ENCODE measurements at places on chromosomes 2 and 18. TPM values are rescaled to one million over a fixed set of nuclear protein-coding genes. Genes with fewer than 3 reads are reported as not detected.

DNA sequence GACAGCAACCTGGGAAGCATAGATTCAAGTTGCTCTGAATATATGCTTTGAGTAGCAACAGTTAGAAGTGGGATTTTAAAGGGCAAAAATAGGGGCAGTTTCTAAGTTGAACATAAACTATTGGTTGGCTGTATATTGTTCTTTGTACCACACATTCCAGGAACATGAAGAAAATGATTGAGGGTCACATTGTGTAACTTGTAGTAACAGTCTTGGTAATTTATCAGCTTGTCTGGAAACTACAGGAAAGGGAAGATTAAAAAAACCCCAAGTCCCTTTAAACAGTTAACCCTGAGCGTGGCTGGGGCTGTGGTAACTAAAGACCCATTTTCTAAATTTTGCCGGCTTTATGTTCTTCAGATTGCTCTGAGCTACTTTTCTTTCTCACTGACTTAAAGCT lies 7.4 kb downstream of the PLEKHB2 start:
- no peaks in the 10 kb centered on the region for H3K27me3 ChIP-seq
- peak; percentile 26 for DNase-seq
- peaks cover 10% of the 10 kb centered on the region for H3K36me3 ChIP-seq
- no peak overlapping the region for H3K27ac ChIP-seq
- no peak overlapping the region for H3K4me3 ChIP-seq

DNA sequence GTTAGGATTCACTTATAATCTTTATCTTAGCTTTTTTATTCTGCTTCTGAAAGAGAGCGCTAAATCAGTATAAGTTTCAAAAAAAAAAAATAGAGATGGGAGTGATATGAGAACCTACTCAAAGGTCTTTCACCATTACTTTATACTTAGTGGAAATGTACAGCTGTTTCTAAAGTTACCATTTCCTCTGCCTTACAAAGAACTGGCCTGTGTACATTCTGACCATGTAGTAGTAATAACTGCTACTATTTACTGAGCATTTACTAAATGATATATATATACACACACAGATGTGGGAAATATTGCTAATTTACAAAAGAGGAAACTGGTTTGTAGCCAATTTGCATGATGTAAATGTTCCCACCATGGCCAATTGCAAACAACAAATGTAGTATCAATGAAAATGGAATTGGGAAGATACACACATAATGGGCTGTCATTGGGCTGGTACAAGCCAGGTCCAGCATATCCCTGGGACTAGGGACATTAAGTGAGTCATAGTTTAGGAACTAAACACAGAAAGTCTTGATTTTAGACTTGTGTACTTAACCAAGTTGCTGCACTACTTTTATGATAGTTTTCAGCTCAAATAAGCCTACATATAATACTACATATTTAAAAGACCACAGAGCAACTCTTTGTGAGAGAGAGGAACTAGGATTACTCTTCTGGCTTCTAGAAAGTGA lies 67.1 kb downstream of the DYNC1I2 start:
- peaks cover 16% of the 10 kb centered on the region for H3K36me3 ChIP-seq
- no peak overlapping the region for H3K27ac ChIP-seq
- DNase-seq = no peak
- no peaks in the 10 kb centered on the region for H3K27me3 ChIP-seq
- H3K4me3 ChIP-seq = no peak overlapping the region
- H3K4me1 ChIP-seq = peaks cover 3% of the 10 kb centered on the region

DNA sequence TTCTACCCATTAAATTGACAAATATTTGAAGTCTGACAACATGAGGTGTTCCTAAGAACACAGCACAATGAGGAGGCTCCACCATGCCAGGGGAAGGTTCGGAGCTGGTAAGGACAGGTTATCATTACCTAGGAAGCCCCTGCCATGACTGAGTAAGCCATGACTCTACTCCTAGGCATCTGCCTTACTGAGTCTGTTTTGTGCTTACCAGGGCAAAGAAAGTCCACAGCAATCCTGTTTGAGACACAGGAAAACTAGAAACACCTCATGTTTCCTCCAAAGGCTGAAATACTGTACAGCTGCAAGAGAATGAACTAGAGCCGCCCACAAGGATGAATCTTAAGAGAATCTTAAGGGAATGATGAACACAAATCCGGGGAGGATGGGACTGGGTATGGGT lies 11.6 kb downstream of the TGFBRAP1 start:
- H3K4me1 ChIP-seq = peaks cover 12% of the 10 kb centered on the region
- no peaks in the 10 kb centered on the region for H3K36me3 ChIP-seq
- no peak overlapping the region for H3K27ac ChIP-seq
- DNase-seq = no peak
- no peak overlapping the region for H3K4me3 ChIP-seq

- peak overlapping the region; percentile 45 for H3K27ac ChIP-seq
- no peak overlapping the region for H3K4me3 ChIP-seq
- H3K4me1 ChIP-seq = peaks cover 9% of the 10 kb centered on the region
- no peaks in the 10 kb centered on the region for H3K36me3 ChIP-seq
- DNase-seq = no peak
These were observed 77.3 kb downstream of the LONRF2 start for GRCh38 chr2:100244881-100245605.

- peak overlapping the region; percentile 72 for H3K27ac ChIP-seq
These were observed 558 bp downstream of the DNAJC10 start for GRCh38 chr2:182716650-182716979.

- H3K27me3 ChIP-seq = no peaks in the 10 kb centered on the region
- DNase-seq = no peak
- no peak overlapping the region for H3K27ac ChIP-seq
These were observed 251.7 kb downstream of the LRRTM4 start for GRCh38 chr2:77270433-77270832.

DNA sequence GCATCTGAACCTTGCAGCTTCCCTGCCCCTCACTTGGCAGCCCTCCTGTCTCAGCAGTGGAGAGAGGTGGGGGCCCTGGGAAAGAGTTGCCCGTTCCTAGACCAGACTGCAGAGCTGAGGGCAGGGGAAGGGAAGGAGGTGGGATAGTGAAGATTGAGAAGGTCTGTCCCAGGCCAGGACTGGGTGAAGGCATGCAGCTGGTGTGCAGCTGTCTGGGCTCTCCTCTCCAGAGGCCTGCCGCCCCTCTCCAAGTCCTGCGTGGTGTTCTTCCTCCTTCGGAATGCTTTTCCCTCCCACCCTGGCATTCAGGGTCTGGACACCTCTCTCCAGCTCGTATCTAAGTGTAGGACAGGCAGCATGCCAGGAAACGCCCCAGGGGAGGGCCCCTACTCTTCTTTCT lies 323.5 kb downstream of the CELF4 start:
- peaks cover 19% of the 10 kb centered on the region for H3K27me3 ChIP-seq
- no peak overlapping the region for H3K4me3 ChIP-seq
- no peaks in the 10 kb centered on the region for H3K36me3 ChIP-seq

GRCh38 chr2:236161531-236161930 lies 6.7 kb downstream of the GBX2 start:
- no peak overlapping the region for H3K27ac ChIP-seq
- no peaks in the 10 kb centered on the region for H3K4me1 ChIP-seq
- H3K4me3 ChIP-seq = no peak overlapping the region
- peaks cover 47% of the 10 kb centered on the region for H3K27me3 ChIP-seq

- DNase-seq = no peak
- peak overlapping the region; percentile 88 for H3K4me3 ChIP-seq
- peaks cover 31% of the 10 kb centered on the region for H3K4me1 ChIP-seq
These were observed 1.2 kb downstream of the SMYD5 start for GRCh38 chr2:73215254-73215653.

- H3K36me3 ChIP-seq = no peaks in the 10 kb centered on the region
- H3K4me1 ChIP-seq = no peaks in the 10 kb centered on the region
- DNase-seq = no peak
- no peaks in the 10 kb centered on the region for H3K27me3 ChIP-seq
- no peak overlapping the region for H3K27ac ChIP-seq
These were observed 3.4 kb downstream of the CHST9 start for GRCh38 chr18:27181726-27182125.

DNA sequence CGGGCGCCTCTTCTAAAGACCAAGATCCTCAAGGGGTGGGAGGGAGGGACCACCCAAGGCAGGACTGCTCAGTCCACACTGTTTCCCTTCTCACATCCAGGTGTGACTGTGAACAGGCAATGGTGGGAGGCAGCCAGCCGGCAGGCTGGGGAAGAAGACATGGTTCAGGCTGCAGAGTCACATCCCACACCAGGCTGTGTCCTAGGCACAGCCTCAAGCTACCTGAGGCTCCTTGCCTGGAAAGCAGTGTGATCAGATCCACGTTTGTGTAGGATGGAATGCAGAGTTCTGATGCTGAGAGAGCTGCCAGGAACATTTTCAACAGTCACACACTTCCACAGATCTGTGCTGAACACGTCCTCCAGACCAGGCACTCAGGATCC lies 16.4 kb downstream of the SLC66A2 start:
- no peak overlapping the region for H3K27ac ChIP-seq
- no peaks in the 10 kb centered on the region for H3K4me1 ChIP-seq
- no peaks in the 10 kb centered on the region for H3K27me3 ChIP-seq
- no peak overlapping the region for H3K4me3 ChIP-seq
- DNase-seq = peak; percentile 26

DNA sequence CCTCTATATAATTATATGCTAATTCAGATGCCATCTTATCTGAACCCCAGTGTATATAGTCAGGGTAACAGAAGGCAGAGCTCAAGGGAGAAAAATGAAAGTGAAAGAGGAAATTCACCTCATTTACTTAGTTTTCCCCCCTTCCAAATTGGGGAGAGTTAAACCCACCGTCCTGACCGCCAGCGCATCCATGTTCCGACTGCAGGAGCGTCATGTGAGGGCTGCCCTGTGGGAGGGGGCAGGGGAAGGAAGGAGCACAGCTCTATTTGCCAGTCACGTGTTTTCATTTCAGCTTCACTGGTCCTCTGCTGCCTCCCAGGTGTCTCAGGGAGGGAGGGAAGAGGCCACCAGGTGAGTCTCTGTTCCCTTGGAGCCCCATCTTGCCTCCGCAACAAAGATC lies 13.2 kb downstream of the CNNM4 start:
- no peak overlapping the region for H3K27ac ChIP-seq
- H3K36me3 ChIP-seq = no peaks in the 10 kb centered on the region
- peaks cover 5% of the 10 kb centered on the region for H3K4me1 ChIP-seq

- H3K4me1 ChIP-seq = peaks cover 9% of the 10 kb centered on the region
- H3K27ac ChIP-seq = no peak overlapping the region
- no peak overlapping the region for H3K4me3 ChIP-seq
- no peaks in the 10 kb centered on the region for H3K27me3 ChIP-seq
- DNase-seq = no peak
These were observed 26.0 kb downstream of the ATOH8 start for GRCh38 chr2:85779641-85780315.

DNA sequence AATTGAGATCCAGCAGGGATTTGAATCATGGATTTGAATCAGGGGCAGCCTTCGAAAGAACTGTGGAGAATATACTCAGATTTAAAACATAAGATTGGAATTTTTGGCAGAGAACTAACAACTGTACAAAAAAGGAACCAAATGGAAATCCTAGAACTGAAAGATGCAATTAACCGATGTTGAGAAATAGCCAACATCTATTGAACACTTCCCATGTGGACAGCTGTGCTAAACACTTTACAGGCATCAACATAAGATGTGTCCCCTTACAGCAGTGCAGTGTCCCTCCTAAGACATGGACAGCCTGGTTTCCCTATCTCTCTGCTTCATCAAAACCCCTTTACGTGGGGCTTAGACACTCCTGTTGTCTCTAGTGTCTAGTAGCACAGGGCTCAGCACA lies 3.7 kb upstream of the IL1RN start:
- no peaks in the 10 kb centered on the region for H3K36me3 ChIP-seq
- DNase-seq = no peak
- peaks cover 31% of the 10 kb centered on the region for H3K27me3 ChIP-seq
- H3K27ac ChIP-seq = no peak overlapping the region
- peaks cover 3% of the 10 kb centered on the region for H3K4me1 ChIP-seq
- no peak overlapping the region for H3K4me3 ChIP-seq

GRCh38 chr2:33177627-33178026 lies 230.9 kb downstream of the LTBP1 start:
- H3K36me3 ChIP-seq = peaks cover 8% of the 10 kb centered on the region
- DNase-seq = no peak
- no peak overlapping the region for H3K4me3 ChIP-seq
- no peaks in the 10 kb centered on the region for H3K27me3 ChIP-seq
- H3K27ac ChIP-seq = no peak overlapping the region

DNA sequence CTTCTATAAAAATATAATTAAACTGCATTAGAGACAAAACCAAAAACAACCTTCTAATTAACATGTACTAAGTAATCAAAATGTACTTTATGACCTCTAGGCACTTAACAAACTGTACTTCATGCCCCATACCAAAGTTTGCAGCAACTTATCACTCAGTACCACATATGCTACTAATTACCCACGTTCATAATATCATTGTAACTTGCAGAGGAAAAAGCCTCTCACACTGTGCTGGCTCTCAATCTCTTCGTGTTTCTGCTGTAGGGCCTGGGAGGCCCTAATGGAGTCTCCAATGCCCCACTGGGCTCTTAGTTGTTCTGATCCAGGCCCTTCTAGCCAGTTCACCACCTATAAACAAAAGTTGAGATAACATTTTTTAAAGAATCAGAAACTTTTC lies 82.1 kb upstream of the CCDC141 start:
- no peak for DNase-seq
- no peak overlapping the region for H3K27ac ChIP-seq
- H3K27me3 ChIP-seq = no peaks in the 10 kb centered on the region
- no peak overlapping the region for H3K4me3 ChIP-seq
- H3K4me1 ChIP-seq = no peaks in the 10 kb centered on the region

DNA sequence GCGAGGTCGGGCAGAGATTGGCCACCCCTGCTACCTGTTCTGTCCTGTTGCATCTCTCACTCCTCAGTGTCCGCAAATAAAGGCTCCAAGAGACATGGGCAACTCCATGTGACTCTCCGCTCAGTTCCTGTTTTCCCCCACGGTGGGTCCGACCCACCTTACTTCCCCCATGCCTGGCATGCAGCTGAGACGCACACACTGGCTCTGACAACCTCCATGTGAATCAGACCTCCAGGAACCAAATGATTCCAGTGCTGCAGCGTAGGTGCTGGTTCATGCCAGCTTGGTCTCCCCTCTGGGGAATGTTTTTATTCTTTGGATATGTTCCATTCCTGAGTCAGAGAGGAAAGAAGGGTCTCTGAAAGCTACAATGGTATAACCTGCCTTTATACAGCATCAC lies 221.5 kb downstream of the SH3RF3 start:
- H3K4me1 ChIP-seq = peaks cover 25% of the 10 kb centered on the region
- no peak overlapping the region for H3K4me3 ChIP-seq
- H3K36me3 ChIP-seq = no peaks in the 10 kb centered on the region
- H3K27ac ChIP-seq = peak overlapping the region; percentile 75
- DNase-seq = peak; percentile 92

The TOGARAM2 gene
- 0.72 TPM for total RNA-seq

The IMPA2 gene
- total RNA-seq = 11.2 TPM

The IL36A gene
- not detected for total RNA-seq

The CD207 gene
- total RNA-seq = not detected

The IL1RL1 gene
- total RNA-seq = 0.29 TPM

The ACTG2 gene
- total RNA-seq = 0.72 TPM

The PLEKHH2 gene
- 18.8 TPM for total RNA-seq

The KIF5C gene
- 0.36 TPM for total RNA-seq

The FHOD3 gene
- total RNA-seq = 13.0 TPM

Data from osteoblast (primary cell).